Ascending aorta (tissue), 2 donors: ENCODE measurements at places on chromosomes 3 and 15.

- DNase-seq: no peak
Measured at GRCh38 chr3:122952520-122952919, 75.0 kb downstream of the SEMA5B start.

DNA sequence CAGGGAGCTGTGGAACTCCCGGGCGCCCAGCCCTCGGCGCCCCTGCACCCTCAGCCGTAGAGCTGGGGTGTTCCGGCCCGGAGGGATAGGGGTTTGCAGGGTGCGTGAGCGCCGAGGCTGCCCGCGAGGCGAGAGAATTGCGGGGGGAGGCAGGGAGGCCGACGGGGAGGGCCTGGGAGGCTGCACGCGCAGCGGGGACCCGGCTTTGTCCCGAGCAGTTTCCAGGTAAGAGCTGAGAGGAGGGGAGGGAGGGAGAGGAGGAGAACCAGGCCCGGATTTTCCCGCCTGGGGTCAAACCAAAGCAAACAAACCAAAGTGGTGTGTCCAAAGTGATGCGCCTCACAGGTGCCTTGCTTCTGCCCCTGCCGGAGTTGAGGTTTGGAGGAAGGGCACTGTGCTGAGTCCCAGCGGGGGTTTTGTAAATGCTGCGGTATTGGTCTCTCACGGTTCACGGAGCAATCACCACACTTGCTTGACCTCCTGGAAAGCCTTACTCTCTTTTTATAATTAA, 146.4 kb downstream of the TJP1 start:
- no peak for DNase-seq

DNA sequence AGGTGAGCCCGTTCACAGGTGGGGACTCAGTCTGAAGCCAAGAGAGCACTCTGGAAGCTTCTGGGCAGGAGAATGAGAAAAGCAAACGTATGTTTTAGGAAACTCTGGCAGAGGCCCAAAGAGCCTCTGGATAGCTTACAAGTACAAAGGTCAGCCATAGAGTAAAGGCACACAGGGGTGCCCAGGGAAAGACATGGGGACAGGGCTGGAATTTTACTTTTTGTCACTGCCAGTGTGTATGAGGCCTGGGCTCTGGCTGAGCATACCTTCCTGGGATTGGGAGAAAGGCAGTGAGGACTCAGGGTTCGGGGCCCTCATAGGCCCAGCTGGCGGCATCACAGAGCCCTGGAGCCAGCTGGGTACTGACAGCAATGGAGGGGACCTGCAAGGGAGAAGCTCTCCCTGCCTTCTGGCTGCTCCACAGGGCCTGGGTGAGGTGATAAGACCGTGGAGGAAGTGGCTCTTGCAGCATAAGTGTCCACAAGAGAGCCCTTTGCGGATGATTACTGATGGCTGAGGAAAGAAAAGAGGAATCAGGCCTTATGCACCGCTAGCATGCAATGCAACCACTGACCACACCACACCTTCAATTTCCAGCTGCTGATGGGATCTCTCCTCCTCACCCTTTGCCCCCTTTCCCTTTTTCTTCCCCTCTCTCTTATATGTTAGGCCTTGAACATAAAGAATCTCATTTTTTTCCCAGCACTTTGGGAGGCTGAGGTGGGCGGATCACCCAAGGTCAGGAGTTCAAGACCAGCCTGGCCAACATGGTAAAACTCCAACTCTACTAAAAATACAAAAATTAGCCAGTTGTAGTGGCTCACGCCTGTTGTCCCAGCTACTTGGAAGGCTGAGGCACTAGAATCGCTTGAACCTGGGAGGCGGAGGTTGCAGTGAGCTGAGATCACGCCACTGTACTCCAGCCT, 25.1 kb upstream of the BCL2L10 start:
- no peak for DNase-seq

GRCh38 chr3:18841422-18842343, 306.6 kb upstream of the KCNH8 start:
- DNase-seq: no peak

DNA sequence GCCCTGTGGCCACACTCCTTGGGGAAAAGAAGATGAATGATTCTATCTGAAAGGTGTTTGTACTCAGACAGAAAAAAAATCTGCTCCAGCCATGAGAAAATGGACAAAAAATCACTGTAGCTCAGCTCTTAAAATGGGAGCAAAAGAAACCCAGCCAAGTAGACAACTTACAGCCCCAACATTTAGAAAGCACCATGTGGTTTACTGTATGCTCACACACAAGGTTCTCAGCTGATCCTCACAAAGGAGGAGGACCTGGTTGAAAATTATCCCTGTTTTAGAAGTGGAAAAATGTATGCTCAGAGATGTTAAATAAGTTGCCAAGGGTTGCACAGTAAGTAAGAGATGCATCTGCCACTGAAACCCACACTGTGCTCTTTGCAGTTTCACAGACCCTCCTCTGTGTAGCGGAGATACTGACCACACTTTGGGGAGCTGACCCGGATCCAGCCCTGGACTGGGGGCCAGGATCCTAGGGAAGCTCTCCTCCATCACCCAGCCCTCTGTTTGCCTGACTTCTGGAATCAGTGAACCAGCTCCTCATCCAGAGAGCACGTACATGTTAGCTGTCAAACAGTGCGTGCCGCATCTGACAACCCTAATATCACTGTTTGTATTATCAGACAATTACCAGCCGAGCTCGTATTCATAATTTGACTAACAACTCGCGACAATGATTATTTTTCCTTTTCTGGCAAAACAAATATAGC, 32.7 kb upstream of the TPRG1 start:
- DNase-seq: no peak

- no peak for DNase-seq
Measured at GRCh38 chr3:52086976-52087663, 30.7 kb upstream of the DUSP7 start.
